ENCODE measurements at places on chromosomes 1 and 21.
A peak's percentile ranks its signal among the peaks of the same experiment; 100 is the strongest.

GRCh38 chr1:98794196-98794886 is 132.8 kb downstream of the SNX7 start:
- no peak for DNase-seq

GRCh38 chr21:45532826-45533360 is 9.3 kb downstream of the SLC19A1 start:
- no peak for DNase-seq

- no peak for DNase-seq
These were observed 151.7 kb downstream of the ZC3H11B start for GRCh38 chr1:219460896-219461815.

DNA sequence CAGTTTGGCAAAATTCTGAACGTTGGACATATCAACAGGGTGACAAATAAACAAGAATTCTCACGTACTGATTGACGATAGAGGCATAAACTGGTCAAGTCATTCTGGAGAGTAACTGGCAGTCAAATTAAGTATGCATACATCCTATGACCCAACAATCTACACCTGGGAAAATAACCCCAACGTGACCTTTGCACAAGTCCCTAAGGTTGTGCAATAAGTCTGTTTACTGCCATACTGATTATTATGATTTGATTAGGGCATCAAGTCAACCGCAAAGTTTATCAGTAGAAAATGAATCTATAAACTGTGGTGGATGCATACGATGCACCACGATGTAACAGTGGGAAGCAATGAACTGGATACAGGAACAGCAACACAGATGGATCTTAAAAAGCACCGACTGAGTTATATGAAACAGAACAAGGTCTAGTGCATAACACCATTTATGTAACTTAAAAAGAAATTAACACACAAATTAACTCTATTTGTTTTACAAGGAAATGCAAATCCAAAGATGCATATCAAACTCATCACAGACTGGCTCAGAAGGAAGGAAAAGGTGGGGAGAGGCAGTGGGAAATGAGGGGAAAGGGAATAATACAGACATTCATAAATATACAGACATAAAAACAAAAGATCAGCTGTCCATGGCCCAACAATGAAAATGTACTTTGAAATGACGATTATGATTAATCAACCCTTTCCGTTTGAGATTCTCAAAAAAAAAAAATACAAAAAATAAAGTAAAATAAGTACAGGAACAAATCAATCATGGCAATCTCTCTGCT is 41.0 kb upstream of the SEC16B start:
- DNase-seq, result no peak

GRCh38 chr1:159779403-159779851 is 1.3 kb upstream of the DUSP23 start:
- DNase-seq, result no peak

DNA sequence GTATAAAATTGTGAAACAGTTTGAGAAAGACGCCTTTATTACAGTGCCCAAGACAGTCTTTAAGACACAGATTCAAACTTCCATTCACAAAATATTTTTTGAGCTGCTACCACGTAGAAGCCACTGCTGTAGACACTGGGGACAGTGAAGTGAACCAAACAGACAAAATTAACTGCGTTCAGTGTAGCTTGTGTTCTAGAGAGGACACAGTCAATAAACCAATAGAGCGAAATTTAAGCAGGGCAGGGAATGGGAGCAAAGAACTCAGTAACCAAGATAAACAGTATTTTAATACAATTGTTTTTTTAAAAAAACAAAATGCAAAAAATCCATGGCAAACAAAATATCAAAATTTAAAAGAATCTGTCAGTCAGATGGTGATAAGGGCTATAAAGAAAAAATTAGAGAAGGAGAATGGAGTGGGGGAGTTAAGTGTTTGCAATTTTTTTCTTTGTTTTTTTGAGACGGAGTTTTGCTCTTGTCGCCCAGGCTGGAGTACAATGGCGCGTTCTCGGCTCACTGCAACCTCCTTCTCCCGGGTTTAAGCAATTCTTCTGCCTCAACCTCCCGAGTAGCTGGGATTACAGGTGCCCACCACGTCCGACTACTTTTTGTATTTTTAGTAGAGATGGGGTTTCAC is 719 bp upstream of the PARS2 start:
- DNase-seq, result no peak

- DNase-seq, result no peak
These were observed 30.6 kb upstream of the KCNE2 start for GRCh38 chr21:34333121-34333739.

GRCh38 chr1:160058087-160058486 is 11.9 kb downstream of the KCNJ10 start:
- DNase-seq, result no peak

- no peak for DNase-seq
These were observed 64.8 kb downstream of the DHRS3 start for GRCh38 chr1:12552951-12553921.

GRCh38 chr1:65084066-65084465 is 63.9 kb upstream of the AK4 start:
- DNase-seq, result no peak

- DNase-seq, result peak; percentile 50
These were observed 57.9 kb upstream of the TENT5B start for GRCh38 chr1:27070390-27071048.

- no peak for DNase-seq
These were observed 57.8 kb upstream of the PGD start for GRCh38 chr1:10340930-10341590.

GRCh38 chr1:240619906-240620621 is 8.1 kb upstream of the GREM2 start:
- no peak for DNase-seq

DNA sequence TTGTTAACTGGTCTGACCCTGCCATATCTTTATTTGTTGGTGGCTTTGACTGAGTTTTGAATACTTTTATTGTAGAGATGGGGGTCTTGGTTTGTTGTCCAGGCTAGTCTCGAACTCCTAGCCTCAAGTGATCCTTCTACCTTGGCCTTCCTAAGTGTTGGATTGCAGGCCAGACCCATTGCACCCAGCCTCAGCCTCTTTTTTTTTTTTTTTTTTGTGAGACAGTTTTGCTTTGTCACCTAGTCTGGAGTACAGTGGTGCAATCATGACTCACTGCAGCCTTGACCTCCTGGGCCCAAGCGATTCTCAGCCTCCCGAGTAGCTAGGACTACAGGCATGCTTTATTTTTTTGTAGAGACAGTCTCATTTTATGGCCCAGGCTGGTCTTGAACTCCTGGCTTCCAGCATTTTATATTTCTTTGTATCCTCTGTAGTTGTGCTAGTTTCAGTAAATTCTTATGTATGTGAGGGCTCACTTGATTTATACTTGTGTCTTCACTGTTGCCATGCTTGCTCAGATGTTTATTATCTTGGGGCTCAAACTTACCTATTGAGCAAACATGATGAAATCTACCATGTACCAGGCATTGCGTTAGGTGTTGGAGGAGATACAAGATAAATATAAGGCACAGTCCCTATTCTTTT is 24.1 kb downstream of the THRAP3 start:
- DNase-seq, result peak; percentile 62

DNA sequence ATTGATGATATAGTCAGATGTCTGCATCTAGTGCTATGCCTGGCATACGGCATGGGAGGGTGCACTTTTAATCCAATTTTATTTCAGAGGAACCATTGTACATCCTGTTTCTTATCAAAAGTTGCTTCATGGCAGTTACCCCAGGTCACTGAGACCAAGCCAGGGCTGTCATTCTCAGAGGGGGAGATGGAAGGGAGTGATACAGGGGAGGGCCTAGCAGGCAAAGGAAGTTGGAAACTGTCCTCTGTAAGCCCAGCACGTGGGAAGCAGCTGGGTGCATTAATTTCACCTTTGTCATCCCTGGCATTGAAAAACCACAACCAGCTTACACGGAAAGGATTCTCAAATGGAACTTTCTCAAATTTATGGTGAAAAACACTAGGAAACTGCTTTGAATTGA is 458.7 kb upstream of the ADAMTS5 start:
- DNase-seq, result no peak

DNA sequence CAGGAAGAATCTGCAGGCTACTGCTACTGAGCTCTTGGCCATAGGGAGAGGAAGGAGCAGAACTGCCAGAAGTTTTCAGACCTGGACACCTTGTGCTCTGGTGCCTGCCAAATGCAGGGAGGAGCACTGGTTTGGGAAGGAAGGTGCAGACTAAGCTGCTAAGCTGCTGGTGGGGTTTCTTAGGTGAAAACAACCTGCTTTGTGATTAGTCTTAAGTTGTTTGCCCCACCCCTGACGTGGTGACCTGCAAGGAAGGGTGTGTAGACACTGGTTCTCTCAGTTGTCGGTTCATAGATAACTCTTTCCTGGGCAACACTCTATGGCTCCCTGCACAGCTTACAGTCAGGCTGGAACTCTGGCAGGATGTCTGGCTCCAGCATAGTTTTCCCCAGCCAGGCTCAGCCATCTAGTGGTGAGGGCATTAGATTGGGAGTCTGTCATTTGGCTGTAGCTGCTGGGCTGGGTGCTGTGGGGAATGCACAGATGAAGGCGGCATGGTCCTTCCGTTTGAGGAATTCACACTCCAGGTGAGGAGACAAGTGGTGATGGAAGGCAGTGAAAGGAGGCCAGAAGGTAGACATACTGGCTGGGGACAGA is 10.3 kb upstream of the S100A10 start:
- DNase-seq, result no peak

GRCh38 chr1:18646786-18647410 is 16.3 kb downstream of the PAX7 start:
- no peak for DNase-seq

- no peak for DNase-seq
These were observed 40.3 kb downstream of the RGS5 start for GRCh38 chr1:163162381-163162914.

GRCh38 chr21:27528697-27529096 is 561.8 kb upstream of the ADAMTS5 start:
- no peak for DNase-seq

DNA sequence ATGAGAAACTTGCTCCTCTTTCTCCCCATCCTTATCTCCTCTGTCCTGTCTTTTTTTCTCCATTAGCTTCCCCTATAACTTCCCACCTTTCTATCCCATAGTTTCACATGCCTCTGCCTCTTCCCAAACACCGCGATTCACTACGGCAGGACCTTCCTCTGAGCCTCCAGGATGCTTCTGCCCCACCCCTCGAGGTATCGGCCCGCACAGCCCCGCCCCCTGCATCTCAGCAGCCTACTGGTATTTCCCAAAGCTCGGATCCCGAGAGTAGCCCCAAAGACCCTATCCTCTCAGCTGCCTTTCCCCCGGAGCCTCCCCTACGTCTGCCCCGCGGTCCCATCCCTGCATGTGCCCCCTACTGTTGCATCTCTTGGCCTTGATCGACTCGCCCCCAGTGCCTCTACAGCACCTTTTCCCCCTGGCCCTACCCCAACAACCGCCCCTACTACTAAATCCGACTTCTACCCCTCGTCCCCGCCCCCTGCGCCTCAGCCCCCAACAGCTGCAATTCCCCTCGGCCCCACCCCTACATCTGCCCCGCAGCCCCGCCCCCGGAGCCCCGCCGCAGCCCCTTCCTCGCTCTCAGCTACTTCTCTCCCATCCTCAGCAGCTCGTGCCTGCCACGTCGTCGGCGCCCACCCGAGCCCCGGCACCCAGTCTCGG is 512 bp downstream of the PIAS3 start:
- peak; percentile 61 for DNase-seq

DNA sequence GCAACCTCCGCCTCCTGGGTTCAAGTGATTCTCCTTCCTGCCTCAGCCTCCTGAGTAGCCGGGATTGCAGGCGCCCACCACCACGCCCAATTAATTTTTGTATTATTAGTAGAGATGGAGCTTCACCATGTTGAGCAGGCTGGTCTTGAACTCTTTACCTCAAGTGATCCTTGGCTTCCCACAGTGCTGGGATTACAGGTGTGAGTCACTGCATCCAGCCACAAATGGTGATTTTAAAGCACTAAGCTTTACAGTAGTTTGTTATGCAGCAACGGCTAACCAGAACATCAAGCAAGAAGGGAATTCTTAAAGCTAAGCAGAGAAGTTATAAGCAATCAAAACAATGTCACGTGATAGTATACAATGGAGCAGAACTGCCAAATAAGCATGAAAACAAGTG is 65.7 kb downstream of the NVL start:
- no peak for DNase-seq

- DNase-seq, result no peak
These were observed 41.1 kb downstream of the TRIT1 start for GRCh38 chr1:39842030-39842678.

GRCh38 chr1:164830628-164831027 is 271.6 kb downstream of the PBX1 start:
- DNase-seq, result no peak

- DNase-seq, result no peak
These were observed 184.4 kb downstream of the NFIA start for GRCh38 chr1:61266738-61267137.

GRCh38 chr1:182679684-182680083 is 4.7 kb downstream of the RGS8 start:
- no peak for DNase-seq

DNA sequence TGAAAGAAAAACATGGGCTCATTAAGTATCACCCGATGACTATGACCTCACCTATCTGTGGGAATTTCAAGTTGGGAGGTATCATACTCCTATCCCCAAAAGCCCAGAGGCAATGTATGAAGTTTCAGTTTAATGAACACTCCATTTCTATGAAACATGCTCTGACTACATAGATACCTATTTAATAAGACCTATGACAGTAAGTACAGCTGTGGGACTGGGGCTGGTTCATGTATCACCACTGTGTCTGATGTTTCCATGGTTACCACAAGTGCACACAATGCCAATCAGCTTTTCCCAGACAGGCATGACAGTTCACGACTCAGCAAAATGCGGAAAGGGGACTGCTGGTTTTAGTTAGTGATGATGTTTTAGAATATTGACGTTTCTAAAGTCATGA is 167.7 kb downstream of the SIPA1L2 start:
- no peak for DNase-seq

GRCh38 chr1:57003398-57004139 is 37.8 kb upstream of the C8B start:
- DNase-seq, result no peak

- DNase-seq, result no peak
These were observed 52.9 kb downstream of the MPZL1 start for GRCh38 chr1:167774710-167775109.

GRCh38 chr1:178172939-178173338 is 79.0 kb downstream of the RASAL2 start:
- no peak for DNase-seq

GRCh38 chr1:225766967-225767633 is 10.5 kb upstream of the SRP9 start:
- DNase-seq, result no peak

- no peak for DNase-seq
These were observed 643 bp upstream of the MOB3C start for GRCh38 chr1:46617108-46617800.

GRCh38 chr1:182851825-182852224 is 12.7 kb downstream of the DHX9 start:
- no peak for DNase-seq

Data from breast epithelium (tissue), 4 donors.